ENCODE measurements at places on chromosomes 2 and 18. TPM values are rescaled to one million over a fixed set of nuclear protein-coding genes. Genes with fewer than 3 reads are reported as not detected.

DNA sequence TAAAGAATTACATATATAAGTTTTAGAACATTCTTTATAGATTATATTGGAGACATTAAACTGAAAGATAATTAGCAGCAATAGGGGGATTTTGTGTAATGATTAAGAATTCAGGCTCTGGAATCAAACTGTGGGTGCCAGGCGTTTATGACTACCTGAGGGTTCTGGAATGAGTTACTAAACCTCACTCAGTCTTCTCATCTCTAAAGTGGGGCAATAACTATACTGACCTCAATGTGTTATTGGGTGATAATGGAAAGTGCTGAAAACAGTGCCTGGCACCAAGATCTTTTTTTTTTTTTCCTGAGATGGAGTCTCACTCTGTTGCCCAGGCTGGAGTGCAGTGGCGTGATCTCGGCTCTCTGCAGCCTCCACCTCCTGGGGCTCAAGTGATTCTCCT, 7.2 kb downstream of the SERPINB8 start:
- no peak overlapping the region for H3K27ac ChIP-seq
- no peaks in the 10 kb centered on the region for H3K27me3 ChIP-seq

DNA sequence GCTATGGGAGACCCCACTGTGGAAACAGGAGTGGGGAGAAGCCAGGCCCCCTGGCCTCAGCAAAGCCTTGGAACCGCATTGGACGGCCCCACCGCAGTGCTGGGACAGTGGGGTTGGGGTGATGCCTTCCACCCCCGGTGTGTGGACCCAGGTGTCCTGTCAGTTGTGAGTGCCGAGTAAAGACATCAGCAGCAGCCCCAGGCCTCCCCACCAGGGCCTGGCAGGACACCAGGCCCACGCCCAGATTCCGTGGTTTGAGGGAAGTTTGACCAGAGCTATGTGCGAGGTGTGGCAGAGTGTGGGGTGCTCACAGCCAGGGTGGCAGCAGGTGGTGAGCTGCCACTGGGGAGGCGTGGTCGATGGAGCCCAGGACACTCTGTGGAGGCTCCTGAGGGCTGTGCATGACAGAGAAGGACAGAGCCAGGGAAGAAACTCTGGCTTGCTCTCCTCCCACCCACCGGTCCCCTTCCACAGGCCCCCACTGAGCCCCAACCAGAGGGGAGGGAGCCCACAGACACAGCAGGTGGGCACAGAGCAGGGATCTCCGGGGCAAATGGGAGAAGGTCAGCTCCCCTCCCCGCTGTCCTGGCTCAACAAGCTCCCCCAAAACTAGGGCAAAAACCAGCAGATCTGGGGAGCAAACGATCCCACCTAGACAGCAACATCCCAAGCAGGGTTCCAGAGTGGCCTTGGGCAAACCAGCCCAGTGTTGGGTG, 69.1 kb downstream of the TWIST2 start:
- no peak overlapping the region for H3K4me3 ChIP-seq
- H3K27me3 ChIP-seq = no peaks in the 10 kb centered on the region
- DNase-seq = peak; percentile 56

GRCh38 chr18:32298171-32298667, 108.4 kb downstream of the MEP1B start:
- no peak overlapping the region for H3K4me3 ChIP-seq
- no peak overlapping the region for H3K27ac ChIP-seq

- no peaks in the 10 kb centered on the region for H3K4me1 ChIP-seq
- peak; percentile 42 for DNase-seq
- no peak overlapping the region for H3K4me3 ChIP-seq
- no peaks in the 10 kb centered on the region for H3K27me3 ChIP-seq
- H3K36me3 ChIP-seq = no peaks in the 10 kb centered on the region
- no peak overlapping the region for H3K27ac ChIP-seq
Measured at GRCh38 chr2:230910546-230911177, 14.4 kb downstream of the GPR55 start.

GRCh38 chr2:52034706-52035105, 1002.8 kb upstream of the NRXN1 start:
- no peak for DNase-seq
- H3K4me1 ChIP-seq = no peaks in the 10 kb centered on the region
- H3K36me3 ChIP-seq = no peaks in the 10 kb centered on the region
- no peak overlapping the region for H3K27ac ChIP-seq
- no peak overlapping the region for H3K4me3 ChIP-seq

- H3K27me3 ChIP-seq = no peaks in the 10 kb centered on the region
- no peaks in the 10 kb centered on the region for H3K4me1 ChIP-seq
- H3K27ac ChIP-seq = no peak overlapping the region
- DNase-seq = no peak
- H3K4me3 ChIP-seq = no peak overlapping the region
Measured at GRCh38 chr2:200698217-200698616, 112.4 kb downstream of the AOX1 start.

DNA sequence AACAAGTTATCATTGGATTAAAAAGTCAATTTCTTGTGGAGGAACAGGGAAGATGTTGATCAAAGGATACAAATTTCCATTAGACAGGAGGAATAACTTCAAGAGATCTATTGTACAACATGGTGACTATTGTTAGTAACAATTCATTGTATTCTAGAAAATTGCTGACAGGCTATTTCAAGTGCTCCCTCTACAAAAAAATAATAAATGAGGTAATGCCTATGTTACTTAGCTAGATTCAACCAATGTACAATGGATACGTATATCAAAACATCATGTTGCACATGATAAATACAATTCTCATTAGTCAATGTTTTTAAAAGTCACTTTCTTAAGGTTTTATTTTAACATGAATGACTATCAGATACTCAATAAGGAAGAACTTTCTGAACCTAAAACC, 33.5 kb downstream of the TFCP2L1 start:
- no peaks in the 10 kb centered on the region for H3K27me3 ChIP-seq
- no peak overlapping the region for H3K27ac ChIP-seq
- H3K36me3 ChIP-seq = no peaks in the 10 kb centered on the region

GRCh38 chr18:29087616-29088246, 910.8 kb upstream of the CDH2 start:
- H3K4me3 ChIP-seq = no peak overlapping the region
- DNase-seq = no peak
- H3K27ac ChIP-seq = no peak overlapping the region
- H3K27me3 ChIP-seq = no peaks in the 10 kb centered on the region

SCYGR4 gene
- total RNA-seq = not detected

AMER3 gene
- not detected for total RNA-seq

ATP6V1C2 gene
- 0.55 TPM for total RNA-seq

LYPD6 gene
- total RNA-seq = 1.1 TPM

OSR1 gene
- total RNA-seq = 16.6 TPM

CCDC121 gene
- 8.0 TPM for total RNA-seq

Measured in sigmoid colon (tissue), 7 donors.